ENCODE measurements at places on chromosomes 3 and 15. TPM values are rescaled to one million over a fixed set of nuclear protein-coding genes. Genes with fewer than 3 reads are reported as not detected.

The C15orf40 gene
- 15.8 TPM for total RNA-seq

The AGBL1 gene
- not detected for total RNA-seq

The RASL12 gene
- total RNA-seq, result 14.0 TPM

The ICE2 gene
- total RNA-seq, result 67.2 TPM

The EPHA6 gene
- total RNA-seq, result 39.5 TPM

The HHATL gene
- total RNA-seq, result not detected

The RHOV gene
- total RNA-seq, result 3.4 TPM

The PRRT3 gene
- 8.3 TPM for total RNA-seq

The ESYT3 gene
- 5.9 TPM for total RNA-seq

The SLC28A1 gene
- 0.20 TPM for total RNA-seq

The IL17RB gene
- 1.4 TPM for total RNA-seq

The ISLR gene
- 64.9 TPM for total RNA-seq

The TXNRD3 gene
- total RNA-seq, result 21.6 TPM

Data from mesothelial cell of epicardium (in vitro differentiated cells).